ENCODE measurements at places on chromosomes 16 and 17. TPM values are rescaled to one million over a fixed set of nuclear protein-coding genes. Genes with fewer than 3 reads are reported as not detected.

DNA sequence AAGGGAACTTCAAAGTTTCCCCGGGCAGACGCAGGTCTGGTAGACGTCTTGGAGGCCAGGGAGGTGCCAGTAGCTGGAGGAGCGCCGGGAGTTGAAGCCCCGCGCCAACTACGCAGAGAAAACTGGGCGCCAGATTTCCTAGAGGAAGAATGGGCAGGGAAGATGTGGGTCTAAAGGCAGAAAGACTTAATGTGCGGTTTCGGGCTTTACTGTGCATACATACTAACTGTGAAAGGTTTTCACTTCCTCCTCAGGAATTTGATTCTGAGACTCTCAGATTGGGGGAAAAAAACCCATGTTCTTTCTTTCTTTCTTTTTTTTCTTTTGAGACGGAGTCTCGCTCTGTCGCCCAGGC, 331 bp upstream of the ZNF287 start:
- no peak for DNase-seq

GRCh38 chr16:69830534-69831211, 68.5 kb downstream of the WWP2 start:
- no peak for DNase-seq

DNA sequence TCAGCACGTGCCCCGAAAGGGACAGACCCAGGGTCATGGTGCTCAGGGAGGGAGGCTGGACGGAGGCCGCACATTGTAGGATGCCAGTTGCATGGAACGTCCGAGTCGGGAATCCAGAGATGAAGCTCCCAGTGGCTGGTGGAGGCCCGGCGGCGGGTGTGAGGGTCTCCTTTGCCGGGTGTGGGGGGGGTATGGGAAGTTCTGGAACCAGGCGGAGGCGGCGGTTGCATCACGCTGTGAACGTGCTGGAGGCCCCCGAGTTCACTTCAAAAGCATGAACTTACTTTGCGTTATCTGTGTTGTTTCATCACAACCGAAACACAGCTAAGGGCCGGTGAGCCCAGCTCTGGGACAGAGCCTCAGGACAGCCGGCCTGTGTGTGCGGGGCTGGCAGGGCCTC, 73.4 kb upstream of the GNG13 start:
- no peak for DNase-seq

- DNase-seq, result no peak
Measured at GRCh38 chr17:73331060-73331459, 19.3 kb upstream of the CDC42EP4 start.

HBQ1 gene
- not detected for total RNA-seq

DNA sequence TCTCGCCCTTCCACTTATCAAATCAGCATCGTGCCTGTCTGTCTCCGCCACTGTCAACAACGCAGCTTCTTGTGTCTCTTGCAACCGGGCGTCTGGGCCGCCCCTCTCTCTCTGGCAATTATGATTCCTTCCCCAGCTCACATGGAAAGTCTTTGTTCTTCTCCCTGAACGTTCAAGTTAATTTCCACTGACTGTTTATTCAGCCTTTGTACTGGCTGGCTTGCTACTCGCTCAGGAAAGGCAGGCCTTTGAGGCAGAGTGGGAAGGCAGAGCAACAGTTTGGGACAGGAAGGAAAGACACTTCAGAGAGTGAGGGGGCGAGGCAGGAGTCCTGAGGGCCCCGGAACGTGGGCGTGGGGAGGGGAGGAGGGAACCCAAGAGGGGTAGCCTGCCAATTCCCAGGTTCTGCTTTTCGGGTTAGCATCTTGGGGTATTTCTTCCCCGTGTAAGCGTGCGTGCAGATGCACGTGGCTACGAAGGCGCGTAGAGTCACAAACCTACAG, 50.8 kb downstream of the AKAP1 start:
- no peak for DNase-seq

DNA sequence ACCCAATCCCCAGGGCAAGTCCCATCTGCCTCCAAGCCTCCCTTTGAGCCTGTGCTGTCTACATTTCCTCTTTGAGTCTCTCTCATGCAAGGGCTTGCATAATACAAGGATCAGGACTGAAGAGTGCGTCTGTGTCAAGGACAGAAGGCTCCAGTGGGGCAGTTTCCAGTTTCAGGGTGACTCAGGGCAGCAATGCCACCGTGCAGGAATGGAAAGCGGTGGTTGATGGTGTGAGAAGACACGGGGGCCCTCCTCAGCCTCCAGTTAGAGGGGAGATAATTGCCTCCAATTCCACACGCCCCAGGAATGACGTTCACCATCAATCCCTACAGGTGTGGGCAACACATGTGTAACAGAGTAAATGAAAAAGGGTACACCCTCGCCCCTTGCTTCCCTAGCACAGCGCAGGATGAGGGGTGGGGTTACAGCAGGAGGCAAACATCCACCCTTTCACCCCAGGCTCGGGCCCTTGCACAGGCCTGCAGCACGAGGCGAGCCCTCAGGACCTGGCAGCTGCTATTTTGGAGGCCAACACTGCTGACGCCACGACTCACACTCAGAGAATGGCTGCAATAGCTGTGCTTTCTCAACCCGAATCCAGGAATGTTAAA, 24.8 kb upstream of the SLC25A19 start:
- no peak for DNase-seq

GRCh38 chr17:71850812-71851211, 270.0 kb upstream of the SOX9 start:
- DNase-seq, result no peak

CCL5 gene
- total RNA-seq, result 3.8 TPM

DNA sequence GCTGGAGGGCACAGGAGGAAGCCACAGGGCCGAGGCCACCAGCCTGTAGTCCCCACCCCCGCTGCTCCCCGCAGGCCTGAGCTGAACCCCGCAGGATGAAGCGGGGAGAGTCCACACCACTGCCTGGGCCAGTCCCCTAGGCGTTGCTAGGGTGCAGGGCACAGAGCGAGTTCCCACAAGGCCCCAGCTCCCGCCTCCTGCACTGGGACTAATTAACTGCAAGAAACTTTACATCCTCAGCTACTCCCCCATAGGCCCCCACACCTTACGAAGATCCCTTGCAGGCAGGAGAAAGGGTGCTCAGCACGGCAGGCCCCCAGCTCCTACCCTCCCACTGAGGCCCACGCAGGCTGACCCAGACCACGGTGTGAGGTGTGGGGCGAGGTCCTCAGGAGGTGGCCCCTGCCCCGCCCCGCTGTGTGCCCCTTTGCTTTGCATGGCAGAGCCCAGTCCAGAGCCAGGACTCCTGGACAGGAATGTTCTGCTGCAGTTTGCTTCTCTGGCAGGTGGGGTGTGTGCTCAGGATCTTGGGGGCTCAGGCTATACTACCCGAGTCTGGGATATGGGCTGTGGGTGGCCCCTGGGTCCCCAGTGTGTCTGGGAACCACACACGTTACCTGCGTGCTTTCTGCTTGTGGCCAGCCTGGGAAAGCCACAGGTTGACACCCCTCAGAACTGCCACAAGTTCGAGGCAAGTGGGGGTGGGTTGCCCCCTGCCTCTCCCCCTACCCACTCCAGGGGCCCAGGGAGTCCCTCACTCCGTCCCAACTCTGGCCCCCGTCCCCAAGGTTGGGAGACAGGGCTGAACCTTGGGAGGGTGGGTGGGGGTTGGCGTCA, 1.2 kb downstream of the GNG13 start:
- DNase-seq, result no peak

DNA sequence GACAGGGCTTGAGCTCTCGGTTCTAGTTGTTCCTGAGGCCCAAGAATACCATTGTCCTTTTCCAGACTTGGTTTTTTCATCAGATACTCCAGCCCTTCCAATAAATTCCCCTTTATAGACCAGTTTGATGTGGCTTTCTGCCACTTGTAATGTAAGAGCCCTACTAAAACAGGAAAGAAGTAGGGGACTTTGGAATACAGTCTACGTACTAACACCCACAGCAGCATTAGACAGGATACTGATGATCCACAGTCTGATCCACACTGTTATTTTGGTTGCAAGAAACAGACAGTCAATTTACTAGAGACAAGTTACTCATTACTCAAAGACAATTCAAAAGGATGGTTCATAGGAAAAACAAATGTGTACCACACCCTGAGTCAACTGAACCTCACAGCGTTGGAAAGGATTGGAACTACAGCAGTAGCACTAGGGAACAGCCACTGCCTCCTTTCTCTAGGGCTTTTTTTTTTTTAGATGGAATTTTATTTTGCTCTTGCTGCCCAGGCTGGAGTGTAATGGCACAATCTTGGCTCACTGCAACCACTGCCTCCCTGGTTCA, 45.9 kb upstream of the MED13 start:
- no peak for DNase-seq

DNA sequence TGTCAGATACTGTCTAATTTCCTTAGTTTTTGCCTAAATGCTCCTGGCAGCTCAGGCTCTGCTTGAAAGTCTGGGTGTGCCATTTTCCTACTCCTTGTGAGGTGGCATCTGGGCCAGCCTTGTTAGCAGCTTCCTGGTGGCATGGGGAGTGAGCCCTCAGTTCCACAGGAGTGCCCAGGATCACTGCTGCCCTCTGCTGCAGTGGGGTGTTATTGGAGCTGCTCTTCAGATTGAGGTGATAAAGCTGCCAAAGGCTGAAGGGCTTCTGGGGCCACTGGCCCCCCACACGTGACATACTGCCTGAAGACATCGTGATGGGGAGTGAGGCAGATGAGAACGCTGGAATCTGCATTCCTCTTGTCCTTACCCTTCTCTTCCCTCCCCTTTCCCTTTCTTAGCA, 27.4 kb downstream of the CEP95 start:
- no peak for DNase-seq

Data from tibial nerve (tissue), 4 donors.